ENCODE measurements at places on chromosomes 6 and 20. TPM values are rescaled to one million over a fixed set of nuclear protein-coding genes. Genes with fewer than 3 reads are reported as not detected.

Gene GATA5
- total RNA-seq, result not detected

Gene SIRPB2
- not detected for total RNA-seq

Gene VARS2
- 24.8 TPM for total RNA-seq

Gene SIRPD
- total RNA-seq, result not detected

Gene LSM2
- total RNA-seq, result 54.0 TPM

Gene PGC
- not detected for total RNA-seq

Gene FAM209B
- not detected for total RNA-seq

Gene DYNLT2
- 1.1 TPM for total RNA-seq

Gene COL11A2
- 0.22 TPM for total RNA-seq

Gene HLA-F
- 14.7 TPM for total RNA-seq

Gene SLC2A10
- 61.7 TPM for total RNA-seq

Gene MAP1LC3A
- 14.5 TPM for total RNA-seq
